Fibroblast of the aortic adventitia (primary cell): ENCODE measurements at places on chromosomes 13 and 19. TPM values are rescaled to one million over a fixed set of nuclear protein-coding genes. Genes with fewer than 3 reads are reported as not detected.

Gene KLK3
- not detected in 2 replicates for total RNA-seq

Gene NLRP4
- total RNA-seq = not detected in 2 replicates

Gene KCNC3
- total RNA-seq = not detected in 2 replicates

Gene MBD3L2
- not detected in 2 replicates for total RNA-seq

Gene ZNF225
- 6.1 and 10.8 TPM in 2 replicates for total RNA-seq

Gene ZNF208
- 0.09 and 1.5 TPM in 2 replicates for total RNA-seq

Gene KLK1
- not detected in 2 replicates for total RNA-seq

Gene VAV1
- total RNA-seq = not detected in 2 replicates

Gene CYP4F22
- total RNA-seq = not detected in 2 replicates

Gene DLL3
- total RNA-seq = 0.09 TPM in 1 of 2 replicates, not detected in the other

Gene ZNF564
- total RNA-seq = 7.0 and 13.2 TPM in 2 replicates

Gene GFY
- not detected in 2 replicates for total RNA-seq

Gene ONECUT3
- total RNA-seq = not detected in 2 replicates

Gene TNFSF9
- 1.7 and 2.6 TPM in 2 replicates for total RNA-seq

Gene KLK11
- not detected in 2 replicates for total RNA-seq
